ENCODE measurements at places on chromosomes 11 and 22.

GRCh38 chr22:36942556-36942955 lies 29.1 kb downstream of the CSF2RB start:
- H3K27ac ChIP-seq: no peak overlapping the region
- DNase-seq: no peak
- H3K36me3 ChIP-seq: no peaks in the 10 kb centered on the region
- H3K4me3 ChIP-seq: no peak overlapping the region

DNA sequence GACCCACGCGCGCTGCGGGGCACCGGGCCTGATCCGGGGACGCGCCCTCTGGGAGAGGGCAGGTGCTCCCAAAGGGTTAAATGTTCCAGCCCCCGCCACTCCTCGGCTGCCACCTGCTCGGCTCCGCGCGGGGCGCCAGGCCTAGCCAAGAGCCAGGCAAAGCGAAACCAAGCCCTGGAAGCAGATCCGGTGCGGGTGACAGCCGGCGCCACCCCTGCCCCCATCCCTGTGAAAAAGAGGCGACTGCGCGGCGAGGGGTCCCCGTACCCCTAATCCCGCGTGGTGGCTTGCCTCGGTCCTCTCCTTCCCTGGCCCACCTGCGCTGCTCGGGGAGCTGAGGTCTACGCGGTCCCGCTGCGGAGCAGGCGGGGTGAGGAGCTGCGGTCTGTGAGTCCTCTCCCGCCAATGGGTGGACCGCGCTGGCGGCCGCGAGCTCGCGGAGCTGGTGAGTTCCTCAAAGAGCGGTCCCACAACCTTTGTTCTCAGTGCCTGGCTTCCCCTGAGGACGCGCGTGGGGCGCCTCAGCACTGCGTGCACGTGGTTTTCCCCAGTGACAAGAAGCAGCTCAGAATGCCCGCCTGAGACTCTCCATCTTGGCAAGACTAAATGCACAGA lies at the start of gene ME3:
ME3 (minus strand) TSS at position 610 of the 615 bp plus-strand sequence.
- DNase-seq: peak; percentile 86
- H3K4me3 ChIP-seq: peak within 1 kb of the TSS; percentile 79
- H3K36me3 ChIP-seq: no peaks in the 10 kb centered on the region
- no peaks in the 10 kb centered on the region for H3K27me3 ChIP-seq

DNA sequence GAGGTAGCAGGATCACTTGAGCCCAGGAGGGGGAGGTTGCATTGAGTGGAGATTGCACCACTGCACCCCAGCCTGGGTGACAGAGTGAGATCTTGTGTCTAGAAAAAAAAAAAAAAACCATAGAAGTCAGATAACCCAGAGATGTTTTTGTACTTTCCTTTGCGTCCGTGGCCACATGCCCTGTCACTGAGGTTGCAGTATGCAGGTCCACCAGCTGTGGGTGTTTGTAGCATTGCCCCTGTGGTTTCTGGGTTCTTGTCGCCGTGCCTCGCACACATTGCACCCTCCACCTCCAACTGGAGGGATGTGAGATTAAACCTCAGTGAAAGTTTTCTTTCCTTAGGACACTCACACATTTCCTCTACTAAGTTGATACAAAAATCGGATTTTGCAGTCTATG lies 70.3 kb downstream of the TNRC6B start:
- DNase-seq: no peak
- H3K4me1 ChIP-seq: no peaks in the 10 kb centered on the region
- H3K27me3 ChIP-seq: no peaks in the 10 kb centered on the region
- no peak overlapping the region for H3K4me3 ChIP-seq
- no peak overlapping the region for H3K27ac ChIP-seq

GRCh38 chr11:61963282-61964057 lies 4.0 kb downstream of the FTH1 start:
- peak overlapping the region; percentile 97 for H3K27ac ChIP-seq
- peaks cover 3% of the 10 kb centered on the region for H3K36me3 ChIP-seq
- no peaks in the 10 kb centered on the region for H3K27me3 ChIP-seq
- H3K4me1 ChIP-seq: peaks cover 36% of the 10 kb centered on the region
- no peak for DNase-seq

- peaks cover 10% of the 10 kb centered on the region for H3K27me3 ChIP-seq
- no peak overlapping the region for H3K4me3 ChIP-seq
- H3K4me1 ChIP-seq: no peaks in the 10 kb centered on the region
- no peak for DNase-seq
Observed at GRCh38 chr11:44338698-44339529, 29.0 kb upstream of the ALX4 start.

GRCh38 chr11:122656631-122657101 lies 1.1 kb downstream of the UBASH3B start:
- peak overlapping the region; percentile 91 for H3K4me3 ChIP-seq
- peaks cover 4% of the 10 kb centered on the region for H3K4me1 ChIP-seq
- no peaks in the 10 kb centered on the region for H3K27me3 ChIP-seq
- H3K36me3 ChIP-seq: no peaks in the 10 kb centered on the region
- DNase-seq: peak; percentile 35

DNA sequence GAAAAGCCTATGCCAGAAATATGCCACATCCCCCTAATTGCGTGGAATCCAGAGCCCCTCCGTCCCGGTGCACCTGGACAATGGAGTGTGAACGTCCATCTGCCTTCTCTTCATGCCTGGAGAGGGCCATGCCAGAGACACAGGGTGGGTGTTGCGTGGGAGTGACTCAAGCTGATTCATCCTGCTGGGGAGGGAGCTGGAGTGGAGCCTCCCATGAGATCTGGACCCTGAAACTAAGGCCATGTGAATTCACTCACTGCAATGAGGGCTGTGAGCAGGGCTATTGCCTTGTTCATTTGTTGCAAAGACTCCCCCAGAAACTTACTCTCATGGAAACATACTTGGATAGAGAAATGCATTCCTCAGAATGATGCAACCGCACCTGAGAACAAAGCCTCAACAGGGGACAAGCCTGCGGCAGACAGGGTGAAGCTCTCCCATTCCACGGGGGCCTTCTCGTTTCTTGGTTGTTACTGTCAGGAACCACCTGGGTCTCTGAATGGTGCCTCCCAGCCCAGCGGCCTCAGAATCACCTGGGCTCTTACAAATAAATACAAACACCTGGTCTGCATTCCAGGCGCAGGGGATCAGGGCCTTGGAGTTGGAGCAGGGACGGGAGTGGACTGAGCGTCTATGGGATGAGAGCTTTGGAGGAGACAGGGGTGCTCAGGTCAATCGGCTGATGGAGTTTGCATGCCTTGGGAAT lies 1031.2 kb downstream of the BRD1 start:
- H3K4me3 ChIP-seq: no peak overlapping the region
- no peak overlapping the region for H3K27ac ChIP-seq
- no peaks in the 10 kb centered on the region for H3K36me3 ChIP-seq
- peaks cover 2% of the 10 kb centered on the region for H3K27me3 ChIP-seq
- H3K4me1 ChIP-seq: no peaks in the 10 kb centered on the region

DNA sequence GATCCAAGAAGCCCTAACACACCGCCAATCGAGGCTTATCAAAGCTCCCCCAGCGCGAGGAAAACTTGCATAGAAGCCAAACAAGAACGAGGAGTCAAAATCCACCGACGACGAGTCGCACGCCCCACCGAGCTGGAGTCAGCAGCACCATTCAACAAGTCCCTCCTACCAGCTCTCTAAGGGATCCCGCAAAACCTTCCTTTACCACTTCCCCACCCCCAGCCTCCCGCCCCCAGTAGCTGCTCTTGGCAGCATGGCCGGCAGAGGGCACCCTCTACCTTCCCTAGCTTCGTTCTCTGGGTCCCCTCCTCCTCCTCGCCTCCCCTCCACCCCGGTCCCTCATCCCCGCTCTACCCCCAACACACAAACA lies 1.4 kb downstream of the BDNF start:
- H3K36me3 ChIP-seq: no peaks in the 10 kb centered on the region
- peak overlapping the region; percentile 10 for H3K27ac ChIP-seq
- H3K4me3 ChIP-seq: peak overlapping the region; percentile 70
- peaks cover 5% of the 10 kb centered on the region for H3K4me1 ChIP-seq
- H3K27me3 ChIP-seq: peaks cover 3% of the 10 kb centered on the region

GRCh38 chr11:36395978-36396736 lies 100.1 kb downstream of the PRR5L start:
- no peaks in the 10 kb centered on the region for H3K4me1 ChIP-seq
- no peaks in the 10 kb centered on the region for H3K36me3 ChIP-seq
- no peaks in the 10 kb centered on the region for H3K27me3 ChIP-seq
- H3K27ac ChIP-seq: no peak overlapping the region

DNA sequence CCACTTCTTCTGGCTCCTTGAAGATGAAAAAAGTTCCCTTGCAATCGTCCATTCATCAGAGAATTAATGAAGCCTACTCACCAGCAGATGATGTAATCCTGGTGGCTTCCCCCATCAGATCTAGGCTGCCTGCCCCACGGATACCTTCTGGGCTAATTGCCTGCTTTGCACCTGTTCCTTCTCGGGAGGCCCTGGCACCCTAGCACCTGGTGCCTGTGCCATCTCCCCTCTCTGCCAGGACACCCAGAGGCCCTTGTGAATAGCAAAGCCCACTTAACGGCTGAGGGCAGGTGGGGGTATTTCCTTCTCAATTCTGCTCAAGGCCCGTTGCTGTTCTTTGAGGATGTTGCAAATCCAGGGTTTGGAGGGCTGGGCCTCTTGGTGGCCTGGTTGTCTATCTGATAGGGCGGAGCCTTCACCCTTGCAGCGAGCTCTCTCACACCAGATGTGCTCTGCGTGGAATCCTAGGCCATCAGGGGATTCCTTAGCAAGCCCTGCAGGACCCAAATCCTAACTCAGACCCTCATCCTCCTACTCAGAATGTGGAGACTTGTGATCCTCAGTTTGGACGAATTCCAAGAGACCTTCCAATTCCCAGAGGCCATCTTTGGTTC lies at the start of gene LMO2:
LMO2 (minus strand) TSS at position 363 of the 614 bp plus-strand sequence. CDS start 22,360 bp downstream, outside the sequence.
- no peak for DNase-seq
- peaks cover 7% of the 10 kb centered on the region for H3K4me1 ChIP-seq
- H3K27ac ChIP-seq: peak within 1 kb of the TSS; percentile 75
- no peaks in the 10 kb centered on the region for H3K36me3 ChIP-seq
- H3K4me3 ChIP-seq: peak within 1 kb of the TSS; percentile 52
- no peaks in the 10 kb centered on the region for H3K27me3 ChIP-seq

DNA sequence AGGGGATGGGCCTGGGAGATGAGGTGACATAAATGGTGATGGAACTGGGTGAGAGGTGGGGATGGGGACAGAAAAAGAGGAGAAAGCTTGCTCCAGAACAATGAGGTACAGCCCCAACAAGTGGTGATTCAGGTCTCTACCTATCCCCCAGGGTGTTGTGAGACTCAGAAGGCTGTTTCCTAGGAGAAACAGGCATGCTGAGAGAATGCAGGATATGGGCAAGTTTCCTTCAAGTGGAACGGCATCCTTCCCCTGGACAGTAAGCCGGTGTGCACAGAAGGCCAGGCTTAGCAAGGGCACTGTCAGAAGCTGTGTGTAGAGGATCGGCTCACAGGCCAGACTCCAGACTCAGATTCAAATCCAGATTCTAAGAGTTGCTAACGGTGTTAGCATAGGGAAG lies 34.1 kb upstream of the CRTAM start:
- H3K36me3 ChIP-seq: no peaks in the 10 kb centered on the region
- H3K27ac ChIP-seq: no peak overlapping the region
- no peak for DNase-seq
- H3K4me1 ChIP-seq: peaks cover 14% of the 10 kb centered on the region

DNA sequence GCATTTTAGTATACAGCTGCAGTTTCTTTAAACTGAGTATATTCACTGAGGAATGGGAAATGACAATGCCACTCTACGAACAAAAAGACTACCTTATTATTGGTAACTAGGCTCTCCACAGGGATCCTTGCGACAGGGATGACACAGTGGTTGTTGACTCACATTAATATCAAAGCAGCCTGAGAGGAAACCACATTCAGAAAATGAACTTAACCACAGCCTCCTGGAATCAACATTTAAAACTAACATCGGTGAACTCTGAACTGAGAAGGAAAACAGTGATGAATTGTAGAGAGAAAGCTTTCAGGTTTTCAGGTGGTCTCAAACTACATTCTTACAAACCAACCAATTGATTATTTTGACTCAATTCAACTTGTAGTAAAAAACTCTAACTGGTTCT lies 90.3 kb upstream of the MTMR2 start:
- H3K4me3 ChIP-seq: no peak overlapping the region
- H3K27ac ChIP-seq: no peak overlapping the region
- H3K36me3 ChIP-seq: no peaks in the 10 kb centered on the region
- H3K4me1 ChIP-seq: peaks cover 4% of the 10 kb centered on the region
- no peaks in the 10 kb centered on the region for H3K27me3 ChIP-seq

DNA sequence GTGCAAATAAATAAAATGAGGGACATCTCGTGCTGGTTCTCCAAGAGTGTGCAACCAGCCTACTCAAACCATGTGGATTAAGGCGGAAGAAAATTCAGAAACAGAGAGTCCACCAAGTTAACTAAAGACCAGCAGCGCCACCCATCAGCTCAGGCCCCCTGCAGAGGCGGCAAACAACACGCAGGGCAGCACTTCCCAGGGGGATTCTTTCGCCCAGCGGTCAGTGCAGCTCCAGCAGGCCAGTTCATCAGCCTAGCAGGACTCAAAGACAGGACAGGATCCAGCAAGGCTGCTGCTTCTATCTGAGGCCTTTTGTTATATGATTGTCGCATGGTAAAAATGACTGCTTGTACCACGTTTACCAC lies 51.7 kb downstream of the PACSIN2 start:
- no peaks in the 10 kb centered on the region for H3K36me3 ChIP-seq
- H3K4me1 ChIP-seq: peaks cover 64% of the 10 kb centered on the region
- H3K27ac ChIP-seq: no peak overlapping the region

DNA sequence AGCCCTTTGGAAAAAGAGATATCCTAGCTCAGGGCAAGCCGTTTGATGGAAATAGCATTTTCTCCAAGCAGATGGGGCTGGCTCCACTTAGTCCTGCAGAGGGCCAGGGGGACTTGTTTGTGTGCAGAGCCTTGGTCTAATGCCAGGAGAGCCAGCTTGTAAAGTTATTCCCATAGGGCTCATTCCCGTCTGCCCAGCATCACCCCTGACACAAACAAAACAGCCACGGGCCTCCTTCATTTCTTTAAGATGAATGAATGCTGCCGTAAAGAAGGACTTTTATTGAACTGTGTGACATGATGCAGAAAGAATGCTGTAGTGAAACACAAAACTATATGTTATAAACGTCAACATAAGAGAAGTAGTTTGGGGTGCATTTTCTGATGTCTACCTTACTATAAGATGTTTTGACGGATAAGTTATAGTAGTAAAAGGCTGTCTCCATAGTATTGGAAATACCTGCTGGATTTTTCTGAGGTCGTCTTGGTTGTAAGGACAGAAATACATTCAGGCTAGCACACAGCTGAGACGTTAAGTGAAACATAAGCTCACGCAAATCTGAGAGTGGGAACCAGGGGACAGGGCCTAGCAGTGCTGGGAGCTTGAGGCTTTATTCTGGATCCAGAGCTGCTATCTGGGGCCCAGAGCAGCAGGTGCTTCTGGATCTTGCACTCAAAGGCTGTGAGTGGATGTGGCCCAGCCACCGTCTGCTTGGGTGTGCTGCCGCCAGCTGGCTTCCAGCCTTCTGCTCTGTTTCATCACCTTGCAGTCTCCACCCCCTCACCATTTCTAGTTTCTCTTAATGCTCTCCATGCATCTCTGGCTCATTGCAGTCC lies 53.3 kb downstream of the NCAM1 start:
- no peaks in the 10 kb centered on the region for H3K27me3 ChIP-seq
- H3K4me1 ChIP-seq: peaks cover 5% of the 10 kb centered on the region
- no peak overlapping the region for H3K4me3 ChIP-seq
- peak; percentile 62 for DNase-seq
